ENCODE measurements at places on chromosomes 5 and 9. TPM values are rescaled to one million over a fixed set of nuclear protein-coding genes. Genes with fewer than 3 reads are reported as not detected.

DNA sequence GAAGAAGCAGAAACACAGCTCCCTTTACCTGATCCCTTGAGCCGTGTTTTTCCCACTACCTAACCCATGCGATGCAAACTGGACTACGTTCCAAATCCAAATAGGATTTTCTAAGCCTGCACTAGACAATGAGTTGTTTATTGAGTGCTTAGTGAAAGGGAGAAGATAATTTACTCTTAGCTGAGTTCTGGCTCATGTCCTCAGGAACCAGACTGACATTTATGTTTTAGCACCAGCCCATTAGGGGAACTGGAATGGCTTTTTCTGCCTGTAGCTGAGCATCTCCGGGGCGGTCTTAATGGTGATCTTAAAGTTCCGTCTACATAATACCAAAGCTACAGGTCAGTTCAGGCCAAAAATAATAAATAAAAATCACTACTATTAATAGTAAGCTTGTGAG is 81.5 kb downstream of the SH3TC2 start:
- H3K4me3 ChIP-seq, result no peak overlapping the region
- no peak for DNase-seq
- no peaks in the 10 kb centered on the region for H3K36me3 ChIP-seq
- H3K4me1 ChIP-seq, result peaks cover 13% of the 10 kb centered on the region

The GKAP1 gene
- 8.1 TPM for total RNA-seq

The CAVIN4 gene
- 2.4 TPM for total RNA-seq

DNA sequence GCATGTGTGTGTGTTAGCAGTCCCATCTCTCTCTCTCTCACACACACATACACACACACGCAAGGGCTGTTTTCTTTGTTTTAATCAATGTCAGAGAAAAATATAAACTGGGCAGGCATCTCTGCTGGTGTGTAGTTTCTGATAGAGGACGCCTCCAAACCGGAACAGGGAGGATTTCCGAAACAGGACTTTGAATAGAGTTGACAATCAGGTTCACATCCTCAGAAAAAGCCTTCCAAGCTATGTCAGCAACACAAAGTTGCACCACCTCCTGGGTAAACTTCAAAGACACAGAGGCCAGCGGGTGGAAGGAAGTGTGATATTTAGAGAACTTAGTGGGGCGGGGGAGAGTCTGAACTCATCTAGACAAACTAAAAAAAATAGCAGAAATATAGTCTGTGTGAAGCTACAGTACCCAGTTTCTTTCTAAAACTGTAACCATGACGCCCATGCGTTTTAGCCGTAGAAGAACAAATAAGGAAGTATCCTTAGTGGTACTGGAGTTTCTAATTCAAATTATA is 1.2 kb downstream of the ST8SIA4 start:
- no peak overlapping the region for H3K27ac ChIP-seq
- H3K27me3 ChIP-seq, result peaks cover 93% of the 10 kb centered on the region
- peak; percentile 38 for DNase-seq
- H3K4me1 ChIP-seq, result no peaks in the 10 kb centered on the region
- H3K36me3 ChIP-seq, result no peaks in the 10 kb centered on the region

- no peaks in the 10 kb centered on the region for H3K27me3 ChIP-seq
- H3K36me3 ChIP-seq, result no peaks in the 10 kb centered on the region
- H3K4me1 ChIP-seq, result no peaks in the 10 kb centered on the region
- no peak overlapping the region for H3K4me3 ChIP-seq
- DNase-seq, result no peak
Observed at GRCh38 chr9:27519466-27520465, 4.3 kb upstream of the IFNK start.

The IDNK gene
- 6.4 TPM for total RNA-seq

The LRRC70 gene
- 0.54 TPM for total RNA-seq

GRCh38 chr5:178965465-178966055 is 24.6 kb downstream of the ZNF454 start:
- H3K27ac ChIP-seq, result no peak overlapping the region
- H3K4me1 ChIP-seq, result no peaks in the 10 kb centered on the region
- no peaks in the 10 kb centered on the region for H3K27me3 ChIP-seq
- no peak overlapping the region for H3K4me3 ChIP-seq

DNA sequence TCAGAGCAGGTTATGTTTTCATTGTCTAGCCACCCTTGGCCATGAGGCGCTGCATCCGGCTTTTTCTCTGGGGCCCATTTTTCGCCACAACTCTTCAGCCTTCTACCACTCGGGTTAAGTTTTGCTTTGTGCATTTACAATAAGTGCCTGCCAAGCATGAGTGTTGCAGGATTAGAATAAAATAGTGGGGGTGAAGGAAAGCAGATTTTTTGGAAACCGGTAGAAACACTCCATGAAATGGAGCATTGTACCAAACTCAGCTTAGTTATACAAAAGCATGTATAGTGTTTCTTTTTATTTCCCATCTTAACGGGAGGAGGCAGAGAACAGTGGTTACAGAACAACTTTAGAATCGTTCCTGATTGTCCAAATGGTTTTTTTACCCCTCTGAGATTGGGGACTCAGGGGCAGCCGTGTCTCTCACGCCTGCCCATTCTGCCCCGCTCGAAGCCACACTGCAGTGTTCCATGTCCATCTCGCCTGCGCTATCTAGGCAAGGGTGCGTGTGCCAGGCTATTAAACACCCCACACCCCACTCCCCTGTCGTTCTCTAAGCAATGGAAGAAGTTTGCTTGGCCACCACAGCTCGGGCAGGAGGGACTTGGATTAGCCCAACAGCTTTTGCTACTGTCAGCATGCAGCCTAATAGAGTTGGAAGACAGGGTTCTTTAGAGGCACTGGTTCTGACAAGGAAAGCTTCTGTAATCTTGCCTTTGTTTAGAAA is 268.8 kb upstream of the WWC1 start:
- H3K27me3 ChIP-seq, result no peaks in the 10 kb centered on the region
- no peak overlapping the region for H3K27ac ChIP-seq
- H3K4me3 ChIP-seq, result no peak overlapping the region
- no peaks in the 10 kb centered on the region for H3K36me3 ChIP-seq

DNA sequence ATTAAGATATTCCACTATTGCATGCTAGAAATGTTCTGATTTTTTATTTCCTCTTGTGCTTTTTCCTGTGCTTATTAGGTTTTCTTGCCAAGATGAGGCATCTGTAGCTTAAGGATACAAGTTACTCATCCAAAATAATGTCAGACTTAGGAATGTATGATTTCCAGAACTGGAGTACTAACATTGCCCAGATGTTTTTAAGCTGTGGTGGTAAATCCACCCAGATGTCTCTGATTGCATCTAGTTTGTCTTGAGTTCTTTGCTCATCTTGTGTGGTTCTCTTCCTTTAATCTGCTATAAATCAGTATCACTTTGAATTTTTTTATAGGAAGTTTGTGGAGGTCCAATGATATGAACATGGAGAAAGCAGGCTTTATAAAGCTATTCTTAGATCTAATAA is 337.5 kb upstream of the ZNF608 start:
- peaks cover 11% of the 10 kb centered on the region for H3K4me1 ChIP-seq
- DNase-seq, result no peak
- H3K27me3 ChIP-seq, result no peaks in the 10 kb centered on the region
- no peaks in the 10 kb centered on the region for H3K36me3 ChIP-seq
- H3K4me3 ChIP-seq, result no peak overlapping the region
- H3K27ac ChIP-seq, result no peak overlapping the region

- H3K4me1 ChIP-seq, result no peaks in the 10 kb centered on the region
- no peaks in the 10 kb centered on the region for H3K27me3 ChIP-seq
- no peaks in the 10 kb centered on the region for H3K36me3 ChIP-seq
- DNase-seq, result peak; percentile 13
- no peak overlapping the region for H3K27ac ChIP-seq
- H3K4me3 ChIP-seq, result no peak overlapping the region
Observed at GRCh38 chr5:96260009-96260408, 173.0 kb downstream of the PCSK1 start.

GRCh38 chr5:34415559-34416198 is 240.4 kb upstream of the RAI14 start:
- no peak for DNase-seq
- no peak overlapping the region for H3K27ac ChIP-seq
- no peak overlapping the region for H3K4me3 ChIP-seq

DNA sequence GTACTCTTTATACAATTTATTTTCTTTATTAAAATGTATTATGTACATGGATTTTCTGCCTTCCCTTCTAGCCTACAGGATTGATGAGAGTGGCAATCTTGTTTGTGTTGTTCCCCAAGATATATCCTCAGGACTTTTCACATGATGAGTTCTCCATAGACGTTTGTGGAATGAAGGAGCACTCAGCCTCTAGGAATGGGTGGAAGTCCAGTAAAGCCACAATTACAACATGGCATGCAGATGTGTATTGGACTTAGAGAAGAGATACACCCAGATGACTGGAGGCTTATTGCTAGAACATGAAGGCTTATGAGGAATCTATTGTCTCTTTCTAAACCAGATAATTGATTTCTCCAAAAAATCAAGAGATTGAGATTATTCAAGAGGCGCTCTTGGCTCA is 8.2 kb upstream of the DOCK2 start:
- no peaks in the 10 kb centered on the region for H3K4me1 ChIP-seq
- H3K27ac ChIP-seq, result no peak overlapping the region

The DOK3 gene
- total RNA-seq, result 6.0 TPM

DNA sequence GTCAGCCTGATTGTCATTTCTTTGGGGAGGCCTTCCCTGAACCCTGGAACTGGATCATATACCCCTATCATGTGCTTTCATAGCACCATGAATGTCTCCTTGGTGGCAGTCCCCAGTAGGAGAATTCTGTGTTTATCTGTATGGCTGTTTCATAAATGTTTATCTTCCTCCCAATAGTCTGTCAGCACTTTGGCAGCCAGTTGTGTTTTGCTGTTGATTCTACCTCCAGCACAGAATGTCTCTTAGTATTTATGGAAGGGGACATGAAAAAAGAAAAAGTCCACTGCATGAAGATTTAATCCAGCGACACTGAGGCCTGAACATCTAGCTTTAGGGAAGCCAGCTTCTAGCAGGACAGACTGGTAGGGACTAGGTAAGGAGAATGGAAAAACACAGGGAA is 38.3 kb downstream of the GHR start:
- no peak for DNase-seq
- H3K36me3 ChIP-seq, result no peaks in the 10 kb centered on the region

DNA sequence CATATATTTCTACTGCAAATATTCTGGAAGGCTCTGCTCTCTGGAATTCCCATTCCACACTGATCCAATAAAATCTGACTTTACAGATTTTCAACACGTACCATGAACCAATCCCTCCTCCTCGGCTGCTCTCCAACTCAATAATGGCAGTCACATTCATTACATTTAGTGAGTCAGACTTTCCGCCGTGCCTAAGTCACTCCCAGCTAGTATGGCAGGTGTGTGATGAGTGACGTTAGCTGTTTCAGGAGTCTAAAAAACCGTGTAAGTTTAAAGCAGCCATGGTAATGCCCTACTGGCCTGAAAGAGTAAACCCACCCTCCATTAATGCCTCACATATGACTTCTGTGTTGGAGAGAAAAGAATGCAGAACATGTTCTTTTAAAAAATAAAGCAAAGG is 3.3 kb downstream of the FBN2 start:
- peak overlapping the region; percentile 95 for H3K4me3 ChIP-seq
- peak; percentile 69 for DNase-seq
- H3K27me3 ChIP-seq, result no peaks in the 10 kb centered on the region
- H3K4me1 ChIP-seq, result peaks cover 42% of the 10 kb centered on the region
- peak overlapping the region; percentile 97 for H3K27ac ChIP-seq

GRCh38 chr5:66436721-66437120 is 159.5 kb upstream of the MAST4 start:
- H3K27me3 ChIP-seq, result no peaks in the 10 kb centered on the region
- no peaks in the 10 kb centered on the region for H3K4me1 ChIP-seq
- no peak overlapping the region for H3K27ac ChIP-seq
- DNase-seq, result no peak

- no peak overlapping the region for H3K27ac ChIP-seq
- H3K36me3 ChIP-seq, result no peaks in the 10 kb centered on the region
- no peak overlapping the region for H3K4me3 ChIP-seq
- H3K4me1 ChIP-seq, result no peaks in the 10 kb centered on the region
- no peak for DNase-seq
Observed at GRCh38 chr5:163338-163620, 28.0 kb upstream of the LRRC14B start.

DNA sequence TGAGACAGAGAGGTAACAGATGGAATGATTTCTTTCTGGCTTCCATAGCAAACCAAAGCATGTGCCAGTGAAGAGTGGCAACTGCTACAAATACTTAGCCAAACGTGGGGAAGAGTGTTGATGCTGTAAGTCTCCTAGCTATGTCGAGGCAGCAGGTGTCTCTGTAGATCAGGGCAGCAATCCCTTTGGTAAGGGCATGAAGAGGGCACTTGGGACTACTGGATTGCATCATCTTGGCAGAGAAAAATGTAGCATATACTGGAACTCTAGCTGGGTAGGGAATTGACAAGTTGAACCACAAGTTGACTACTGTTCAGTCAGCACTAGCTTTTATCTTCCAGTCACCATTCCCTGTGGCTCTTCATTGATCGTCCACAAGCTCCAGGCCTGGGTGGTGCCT is 75.8 kb downstream of the GHR start:
- DNase-seq, result no peak
- H3K4me1 ChIP-seq, result peaks cover 6% of the 10 kb centered on the region
- no peak overlapping the region for H3K4me3 ChIP-seq
- H3K27ac ChIP-seq, result no peak overlapping the region
- H3K27me3 ChIP-seq, result no peaks in the 10 kb centered on the region

GRCh38 chr5:67515020-67515689 is 318.6 kb upstream of the CD180 start:
- H3K27ac ChIP-seq, result no peak overlapping the region
- DNase-seq, result no peak
- H3K4me1 ChIP-seq, result no peaks in the 10 kb centered on the region
- no peaks in the 10 kb centered on the region for H3K36me3 ChIP-seq

GRCh38 chr9:85377731-85378289 is 363.9 kb downstream of the AGTPBP1 start:
- peaks cover 46% of the 10 kb centered on the region for H3K27me3 ChIP-seq
- H3K27ac ChIP-seq, result no peak overlapping the region
- H3K4me3 ChIP-seq, result no peak overlapping the region
- no peaks in the 10 kb centered on the region for H3K36me3 ChIP-seq
- peak; percentile 71 for DNase-seq
- H3K4me1 ChIP-seq, result peaks cover 7% of the 10 kb centered on the region

DNA sequence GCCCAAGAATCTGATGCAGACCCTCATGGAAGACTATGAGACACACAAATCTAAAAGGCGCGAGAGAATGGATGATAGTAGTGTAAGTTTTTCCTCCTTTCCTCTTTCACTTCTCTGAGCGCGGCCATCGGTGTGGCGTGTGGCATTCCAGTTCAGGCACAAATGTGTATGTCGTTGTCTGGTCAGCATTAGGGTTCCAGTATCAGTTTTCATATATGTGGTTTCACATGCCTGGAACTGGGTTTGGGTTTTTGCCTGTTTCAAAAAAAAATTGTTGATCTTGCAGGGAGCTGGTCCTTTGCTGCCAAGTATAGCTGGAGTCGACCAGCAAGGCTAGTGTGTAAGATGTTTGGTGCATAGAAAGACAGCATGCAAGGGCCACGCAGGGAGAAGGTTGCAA is 51.5 kb downstream of the C9orf152 start:
- DNase-seq, result no peak
- H3K27ac ChIP-seq, result no peak overlapping the region
- no peaks in the 10 kb centered on the region for H3K36me3 ChIP-seq

The SLC6A3 gene
- not detected for total RNA-seq

The NLN gene
- 11.2 TPM for total RNA-seq

- no peaks in the 10 kb centered on the region for H3K36me3 ChIP-seq
- no peak overlapping the region for H3K4me3 ChIP-seq
- H3K4me1 ChIP-seq, result peaks cover 18% of the 10 kb centered on the region
- DNase-seq, result no peak
Observed at GRCh38 chr9:116152390-116152789, 1.2 kb upstream of the PAPPA start.

- no peak overlapping the region for H3K27ac ChIP-seq
- no peaks in the 10 kb centered on the region for H3K36me3 ChIP-seq
- no peaks in the 10 kb centered on the region for H3K27me3 ChIP-seq
- no peak for DNase-seq
- H3K4me3 ChIP-seq, result no peak overlapping the region
- H3K4me1 ChIP-seq, result no peaks in the 10 kb centered on the region
Observed at GRCh38 chr5:73268826-73269225, 95.8 kb downstream of the TMEM174 start.

The WWC1 gene
- 8.6 TPM for total RNA-seq
